Activated CD4-positive, alpha-beta T cell treated with anti-CD3 and anti-CD28 coated beads for 36 hours (primary cell): ENCODE measurements at places on chromosomes 11 and 22. TPM values are rescaled to one million over a fixed set of nuclear protein-coding genes. Genes with fewer than 3 reads are reported as not detected.

DNA sequence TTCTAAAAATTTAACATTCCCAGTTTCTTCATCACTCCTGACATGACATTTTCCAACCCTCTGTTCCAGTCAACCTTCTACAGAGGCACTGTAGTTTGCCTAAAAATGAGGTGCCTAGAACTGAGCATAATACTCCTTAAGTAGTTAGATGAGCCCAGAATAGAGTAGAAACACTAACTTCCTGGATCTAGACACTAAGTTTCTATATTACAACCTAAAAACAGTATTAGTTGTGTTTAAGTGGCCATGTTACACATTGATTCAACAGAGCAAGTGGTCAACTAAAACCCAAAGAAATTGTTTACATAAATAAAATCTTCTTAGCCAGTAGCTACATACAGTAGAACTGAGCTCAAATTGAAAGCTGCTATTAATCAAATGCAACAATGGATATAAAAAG lies 1.3 kb downstream of the HPS5 start:
- H3K4me3 ChIP-seq: peak overlapping the region; percentile 92
- no peaks in the 10 kb centered on the region for H3K27me3 ChIP-seq
- no peak for DNase-seq
- H3K36me3 ChIP-seq: peaks cover 26% of the 10 kb centered on the region
- peaks cover 55% of the 10 kb centered on the region for H3K4me1 ChIP-seq
- H3K27ac ChIP-seq: peak overlapping the region; percentile 83

DNA sequence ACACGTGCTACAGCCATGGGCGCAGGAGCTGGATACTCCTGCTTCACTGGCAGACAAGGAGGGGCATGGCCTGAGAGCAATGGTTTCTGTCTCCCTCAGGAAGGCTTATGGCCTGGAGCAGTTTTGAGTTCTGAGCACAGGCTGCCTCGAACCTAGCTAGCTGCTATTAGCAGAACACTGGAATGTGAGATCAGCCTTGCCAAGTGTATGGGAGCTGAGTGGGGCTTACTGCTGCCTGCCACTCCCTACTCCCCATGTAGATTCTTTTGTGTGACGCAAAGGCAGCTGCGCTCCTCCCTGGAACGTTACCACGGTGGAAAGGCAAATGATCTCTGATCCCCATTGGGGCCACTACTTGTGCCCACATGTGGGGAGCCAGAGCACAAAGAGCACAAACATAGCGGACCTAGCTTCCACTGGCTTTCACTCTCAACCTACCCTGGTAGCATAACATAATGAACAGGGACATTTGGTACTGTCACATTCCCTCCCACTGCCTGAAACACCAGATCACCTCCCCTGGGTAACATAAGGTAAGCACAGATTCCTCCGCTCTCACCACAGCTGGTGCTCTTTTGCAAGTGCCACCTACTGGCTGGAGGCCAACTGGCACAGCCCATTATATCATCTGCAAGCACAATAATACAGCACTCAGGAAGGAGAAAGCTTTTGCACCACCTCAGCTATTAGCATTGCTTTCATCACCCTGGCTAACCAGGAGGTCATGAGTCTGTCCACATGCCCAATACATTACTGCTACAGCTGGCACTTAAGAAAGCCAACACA lies 84.6 kb upstream of the GUCY1A2 start:
- H3K27me3 ChIP-seq: no peaks in the 10 kb centered on the region
- no peak overlapping the region for H3K4me3 ChIP-seq
- H3K36me3 ChIP-seq: no peaks in the 10 kb centered on the region
- no peak overlapping the region for H3K27ac ChIP-seq
- no peak for DNase-seq

Gene NCAM1
- total RNA-seq: 0.14 TPM

Gene FOLH1
- not detected for total RNA-seq

Gene CD59
- total RNA-seq: 60.0 TPM

DNA sequence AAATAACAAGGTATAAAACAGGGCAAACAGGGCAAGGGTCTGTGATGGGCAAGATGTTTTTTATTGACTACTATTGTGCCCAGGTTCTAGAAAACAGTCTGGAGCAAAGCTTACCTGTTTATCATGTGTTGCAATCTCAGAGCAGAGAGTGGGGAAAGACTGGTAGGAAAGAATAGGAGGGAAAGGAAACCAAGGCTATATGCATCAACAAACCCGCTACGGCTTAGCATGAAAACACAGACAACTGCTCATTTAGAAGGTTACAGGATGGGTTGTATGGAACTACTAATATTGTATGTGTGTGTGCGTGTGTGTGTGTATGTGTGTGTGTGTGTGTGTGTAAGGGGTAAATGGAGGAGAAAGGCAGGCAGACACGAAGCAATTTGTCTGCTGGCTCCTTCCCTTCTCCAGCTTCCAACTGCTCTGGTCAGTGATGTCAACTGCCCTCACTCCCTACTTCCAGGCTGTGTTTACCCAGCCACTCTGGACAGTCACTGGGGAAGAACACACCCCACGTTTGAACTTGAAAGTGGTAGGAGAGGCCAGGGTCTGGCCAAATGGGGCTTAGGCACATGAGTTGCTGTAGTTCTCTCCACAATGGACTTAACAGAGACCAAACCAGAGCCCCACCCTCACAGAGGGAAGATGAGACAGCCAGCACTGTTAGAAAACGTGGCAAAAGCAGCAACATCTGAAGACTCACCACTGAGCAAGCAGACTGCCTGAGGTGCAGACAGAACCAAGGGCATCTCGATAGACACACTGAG lies 47.0 kb downstream of the GAB2 start:
- DNase-seq: no peak
- H3K36me3 ChIP-seq: no peaks in the 10 kb centered on the region
- H3K27ac ChIP-seq: no peak overlapping the region
- no peaks in the 10 kb centered on the region for H3K27me3 ChIP-seq
- H3K4me3 ChIP-seq: no peak overlapping the region

Gene FTH1
- 777 TPM for total RNA-seq

GRCh38 chr11:59528711-59529110 lies 17.4 kb downstream of the OR4D9 start:
- no peaks in the 10 kb centered on the region for H3K36me3 ChIP-seq
- H3K4me3 ChIP-seq: no peak overlapping the region
- H3K27me3 ChIP-seq: no peaks in the 10 kb centered on the region
- no peak for DNase-seq

Gene TECTA
- 0.21 TPM for total RNA-seq

Gene PATE2
- 0.16 TPM for total RNA-seq

- H3K4me1 ChIP-seq: no peaks in the 10 kb centered on the region
- H3K36me3 ChIP-seq: peaks cover 24% of the 10 kb centered on the region
- no peak for DNase-seq
- no peaks in the 10 kb centered on the region for H3K27me3 ChIP-seq
- no peak overlapping the region for H3K27ac ChIP-seq
Measured at GRCh38 chr11:94450048-94450447, 43.6 kb downstream of the MRE11 start.

Gene SCYL1
- 66.5 TPM for total RNA-seq

Gene FOLR2
- total RNA-seq: not detected

DNA sequence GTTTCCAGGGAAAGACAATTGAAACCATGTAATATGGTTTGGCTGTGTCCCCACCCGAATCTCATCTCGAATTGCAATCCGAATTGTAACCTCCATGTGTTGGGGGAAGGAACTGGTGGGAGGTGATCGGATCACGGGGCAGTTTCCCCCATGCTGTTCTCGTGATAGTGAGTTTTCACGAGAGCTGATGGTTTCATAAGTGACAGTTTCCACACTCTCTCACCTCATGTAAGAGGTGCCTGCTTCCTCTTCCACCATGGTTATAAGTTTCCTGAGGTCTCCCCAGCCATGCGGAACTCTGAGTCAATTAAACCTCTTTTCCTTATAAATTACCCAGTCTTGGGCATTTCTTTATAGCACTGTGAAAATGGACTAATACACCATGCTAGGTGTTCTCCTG lies 148.3 kb upstream of the CADM1 start:
- H3K36me3 ChIP-seq: no peaks in the 10 kb centered on the region
- H3K4me1 ChIP-seq: no peaks in the 10 kb centered on the region
- peaks cover 17% of the 10 kb centered on the region for H3K27me3 ChIP-seq
- H3K27ac ChIP-seq: no peak overlapping the region
- DNase-seq: no peak

- H3K4me3 ChIP-seq: peak overlapping the region; percentile 19
- peak; percentile 85 for DNase-seq
- H3K27me3 ChIP-seq: no peaks in the 10 kb centered on the region
- peaks cover 2% of the 10 kb centered on the region for H3K4me1 ChIP-seq
Measured at GRCh38 chr22:24230911-24231656, 13.8 kb downstream of the GGT5 start.
